ENCODE measurements at places on chromosomes 4 and X. TPM values are rescaled to one million over a fixed set of nuclear protein-coding genes. Genes with fewer than 3 reads are reported as not detected.

- DNase-seq = no peak
Measured at GRCh38 chr4:957581-958313, 15.6 kb downstream of the DGKQ start.

DNA sequence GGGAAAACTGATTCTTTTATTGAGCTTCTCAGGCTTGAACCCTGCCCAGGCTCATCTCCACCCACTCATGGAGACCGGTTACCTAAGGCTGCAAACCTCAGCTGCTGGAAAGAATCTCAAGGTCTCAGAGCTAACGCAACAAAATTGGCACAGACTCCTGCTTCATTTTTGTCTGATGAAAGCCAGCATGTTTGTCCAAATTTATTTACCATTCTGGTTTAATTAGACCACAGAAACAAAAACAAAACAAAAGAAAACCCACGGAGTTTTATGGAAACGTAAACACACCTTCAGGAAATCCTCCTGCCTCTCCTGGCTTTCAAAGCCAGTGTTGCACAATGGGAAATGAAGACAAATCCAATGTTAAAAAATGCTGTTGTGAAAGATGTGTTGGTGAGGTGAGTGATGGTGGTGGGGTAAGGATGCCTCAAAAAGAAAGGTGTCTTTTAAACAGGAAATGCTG lies 56.4 kb upstream of the PDLIM3 start:
- DNase-seq = no peak

DNA sequence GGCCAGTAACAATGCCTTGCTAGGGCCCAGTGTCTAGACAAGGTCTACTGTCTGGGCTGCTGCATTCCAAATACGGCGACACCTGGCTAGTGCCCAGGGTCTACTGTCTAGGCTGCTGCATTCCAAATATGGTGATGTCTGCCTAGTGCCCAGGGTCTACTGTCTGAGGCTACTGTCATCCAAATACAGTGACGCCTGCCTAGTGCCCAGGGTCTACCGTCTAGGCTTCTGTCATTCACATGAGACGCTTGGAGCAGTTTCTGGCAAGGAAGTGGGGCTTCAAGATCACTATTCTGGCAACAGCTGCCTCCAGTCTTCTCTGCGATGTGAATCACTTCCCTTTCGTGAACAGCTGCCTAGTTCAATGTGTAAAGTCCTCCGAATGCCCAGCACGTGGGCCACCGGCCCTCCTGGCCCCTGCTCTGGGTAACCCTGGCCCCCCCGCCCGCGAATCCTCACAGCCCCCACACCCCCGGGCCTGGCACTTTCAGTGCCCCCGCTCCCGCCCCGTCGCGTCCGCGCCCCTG lies 12.7 kb downstream of the ACOX3 start:
- no peak for DNase-seq

DNA sequence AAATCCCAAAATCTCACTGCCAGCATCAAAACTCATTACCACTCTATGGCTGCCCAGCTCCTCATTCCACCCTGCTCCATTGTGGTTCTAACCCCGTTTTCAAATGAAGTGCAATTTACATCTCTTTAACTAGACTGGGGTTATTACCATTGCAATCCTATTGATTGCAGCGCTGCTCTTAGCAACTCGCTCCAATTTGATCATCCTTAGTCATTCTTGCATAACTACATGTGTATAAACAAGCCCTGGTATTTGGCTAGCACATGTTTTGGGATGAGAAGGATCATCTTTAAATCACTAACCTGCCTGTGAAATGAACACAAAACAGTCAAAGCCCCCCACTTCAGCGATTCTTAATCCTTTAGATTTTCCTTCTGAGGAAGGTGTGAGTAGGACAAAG lies 340.1 kb upstream of the PPARGC1A start:
- no peak for DNase-seq

- DNase-seq = no peak
Measured at GRCh38 chr4:182608525-182608924, 308.7 kb downstream of the DCTD start.

Gene HAND2
- total RNA-seq = 4.7 TPM

Gene ALG13
- 35.4 TPM for total RNA-seq

Gene NOCT
- total RNA-seq = 11.9 TPM

Gene PCDH11X
- total RNA-seq = not detected

All from liver (tissue), 10 donors.